T47D (cell line): ENCODE measurements at places on chromosomes 3 and 15.
A peak's percentile ranks its signal among the peaks of the same experiment; 100 is the strongest.

- DNase-seq: peak; percentile 86
Measured at GRCh38 chr3:194231929-194232832, 96.2 kb downstream of the HES1 start.

DNA sequence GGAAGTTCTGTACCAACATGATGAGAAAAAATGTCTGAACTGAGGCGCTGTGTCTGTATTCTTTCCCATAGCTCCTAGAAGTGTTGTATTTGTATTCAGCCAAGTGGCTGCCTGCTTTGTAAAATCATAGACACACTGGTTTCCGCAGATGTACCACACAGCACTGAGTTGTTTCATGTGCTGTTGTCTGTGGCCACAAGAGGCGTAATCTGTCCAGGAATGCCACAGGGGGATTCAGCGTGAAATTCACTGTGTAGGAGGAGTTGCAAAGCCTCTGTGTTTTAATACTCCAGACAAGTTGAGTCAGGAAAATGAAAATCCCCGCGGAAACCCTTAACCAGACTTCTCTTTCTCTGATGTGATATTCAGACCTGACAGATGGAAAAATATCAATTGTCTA, 462.2 kb downstream of the NSUN3 start:
- DNase-seq: no peak

DNA sequence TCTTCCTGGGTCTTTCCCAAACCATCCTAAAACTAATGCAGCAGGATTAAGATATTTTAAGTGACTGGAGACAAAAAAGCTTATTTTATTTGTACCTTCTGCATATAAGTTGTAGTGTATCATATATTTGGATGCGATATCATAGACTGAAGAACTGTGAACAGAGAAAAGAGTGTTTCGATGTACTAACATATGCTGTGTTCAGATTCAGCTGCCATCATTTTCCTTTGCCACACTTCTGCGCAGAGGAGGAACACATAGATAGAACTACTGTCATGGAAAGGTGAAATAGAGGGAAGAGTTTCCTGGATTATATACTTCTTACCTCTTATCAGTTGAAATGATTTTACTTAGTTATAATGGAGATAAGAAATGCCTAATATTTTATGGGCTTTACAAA, 95.5 kb upstream of the CNTN3 start:
- DNase-seq: no peak

- DNase-seq: peak; percentile 91
Measured at GRCh38 chr15:44536962-44537734, at the start of gene EIF3J. EIF3J (plus strand) TSS chr15:44537147; CDS start chr15:44537195, 48 bp downstream.

GRCh38 chr3:147854542-147854941, 445.4 kb downstream of the ZIC1 start:
- no peak for DNase-seq

GRCh38 chr3:184505076-184505878, 56.3 kb upstream of the EPHB3 start:
- no peak for DNase-seq

- no peak for DNase-seq
Measured at GRCh38 chr3:12841970-12842328, 584 bp upstream of the RPL32 start.

- no peak for DNase-seq
Measured at GRCh38 chr3:102240720-102241119, 194.1 kb upstream of the ZPLD1 start.
